Kasumi-1 (cell line): ENCODE measurements at places on chromosomes 6 and 20.

DNA sequence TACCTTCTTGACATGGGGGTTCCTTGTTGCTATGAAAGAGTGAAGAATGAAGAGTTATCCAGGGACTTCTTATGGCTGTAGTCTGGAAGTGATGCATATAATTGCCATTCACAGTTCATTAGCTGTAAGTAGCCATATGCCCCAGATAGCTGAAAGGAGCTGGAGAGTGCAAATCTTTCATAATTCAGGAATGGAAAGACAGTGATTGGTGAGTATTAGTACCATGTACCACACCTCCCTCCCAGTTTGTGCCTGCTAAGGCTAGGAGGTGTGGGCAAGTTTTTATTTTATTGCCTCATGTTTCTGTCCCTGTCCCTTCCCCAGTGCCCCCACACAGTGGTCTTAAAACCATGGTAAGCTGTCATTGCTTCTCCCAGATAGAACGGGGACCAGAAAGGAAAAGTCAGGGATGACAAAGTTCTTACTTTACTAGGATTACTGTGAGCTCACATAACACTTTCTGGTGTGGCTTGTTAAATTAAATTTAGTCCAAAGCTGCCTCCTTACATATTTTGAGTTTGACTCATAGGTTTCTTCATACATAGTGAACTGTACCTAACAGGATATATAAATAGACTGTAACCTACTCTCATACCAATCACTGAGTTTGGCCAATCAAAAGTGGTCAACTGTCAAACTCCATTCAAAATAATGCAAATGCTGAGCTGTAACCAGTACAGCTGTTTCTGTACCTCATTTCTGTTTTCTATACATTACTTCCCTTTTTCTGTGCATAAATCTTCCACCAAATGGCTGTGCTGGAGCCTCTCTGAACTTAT lies 119.4 kb downstream of the RFPL4B start:
- DNase-seq = peak; percentile 72

- DNase-seq = peak; percentile 54
These were observed 198.6 kb downstream of the BACH2 start for GRCh38 chr6:90098001-90098531.

GRCh38 chr6:35085359-35086281 lies 55.5 kb downstream of the TCP11 start:
- DNase-seq = no peak

- DNase-seq = no peak
These were observed 137.6 kb upstream of the ATXN1 start for GRCh38 chr6:16898640-16899396.

GRCh38 chr20:39019805-39020325 lies 57.7 kb downstream of the DHX35 start:
- DNase-seq = no peak

DNA sequence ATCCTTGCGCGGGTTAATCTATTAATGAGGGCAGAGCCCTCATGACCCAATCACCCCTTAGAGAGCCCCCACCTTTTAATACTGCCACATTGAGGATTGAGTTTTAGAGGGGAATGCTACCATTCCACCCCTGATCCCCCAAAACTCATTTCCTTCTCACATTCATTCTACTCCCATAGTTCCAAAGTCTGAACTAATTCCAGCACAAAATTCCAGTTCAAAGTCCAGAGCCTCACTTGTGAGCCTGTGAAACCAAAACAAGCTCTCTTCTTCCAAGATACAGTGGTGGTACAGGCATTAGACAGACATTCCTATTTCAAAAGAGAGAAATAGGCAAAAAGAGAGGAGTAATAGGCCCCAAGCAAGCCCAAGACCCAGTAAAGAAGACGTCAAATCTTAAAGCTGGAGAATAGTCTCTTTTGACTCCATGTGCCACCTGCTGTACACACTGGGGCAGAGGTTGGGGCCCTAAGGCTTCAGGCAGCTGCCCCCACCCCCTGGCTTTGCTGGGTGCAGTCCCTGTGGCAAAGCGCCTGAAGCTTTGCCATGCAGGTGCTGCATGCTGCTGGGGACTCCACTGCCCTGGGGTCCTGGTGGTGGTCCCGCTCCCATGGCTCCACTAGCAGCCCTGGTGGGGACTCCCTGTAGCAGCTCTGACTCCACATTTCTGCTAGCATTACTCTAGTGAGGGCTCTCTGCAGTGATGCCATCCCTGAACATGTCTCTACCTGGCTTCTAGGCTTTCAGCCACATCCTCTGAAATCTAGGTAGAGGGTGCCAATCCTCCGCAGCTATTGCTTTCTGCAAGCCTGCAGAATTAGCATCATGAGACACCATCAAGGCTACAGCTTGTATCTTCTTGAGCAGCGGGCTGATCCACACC lies 41.3 kb downstream of the RSPH3 start:
- DNase-seq = no peak

DNA sequence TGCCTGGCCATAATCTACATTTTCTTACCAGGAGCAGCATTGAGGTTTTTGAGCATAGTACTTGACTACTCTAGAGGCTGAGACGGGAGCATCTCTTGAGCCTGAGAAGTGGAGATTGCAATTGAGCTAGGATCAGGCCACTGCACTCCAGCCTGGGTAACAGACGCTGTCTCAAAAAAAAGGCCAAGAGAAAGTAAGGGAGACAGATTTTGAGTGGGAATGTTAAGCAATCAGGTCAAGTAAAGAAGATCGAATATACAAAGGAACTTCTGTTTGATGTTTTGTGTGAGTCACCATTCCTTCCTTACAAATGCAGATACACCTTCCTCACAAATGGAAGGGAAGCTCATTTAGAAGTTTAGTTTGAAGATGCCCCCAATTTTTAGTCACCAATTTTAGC lies 4.4 kb downstream of the PNRC1 start:
- no peak for DNase-seq

DNA sequence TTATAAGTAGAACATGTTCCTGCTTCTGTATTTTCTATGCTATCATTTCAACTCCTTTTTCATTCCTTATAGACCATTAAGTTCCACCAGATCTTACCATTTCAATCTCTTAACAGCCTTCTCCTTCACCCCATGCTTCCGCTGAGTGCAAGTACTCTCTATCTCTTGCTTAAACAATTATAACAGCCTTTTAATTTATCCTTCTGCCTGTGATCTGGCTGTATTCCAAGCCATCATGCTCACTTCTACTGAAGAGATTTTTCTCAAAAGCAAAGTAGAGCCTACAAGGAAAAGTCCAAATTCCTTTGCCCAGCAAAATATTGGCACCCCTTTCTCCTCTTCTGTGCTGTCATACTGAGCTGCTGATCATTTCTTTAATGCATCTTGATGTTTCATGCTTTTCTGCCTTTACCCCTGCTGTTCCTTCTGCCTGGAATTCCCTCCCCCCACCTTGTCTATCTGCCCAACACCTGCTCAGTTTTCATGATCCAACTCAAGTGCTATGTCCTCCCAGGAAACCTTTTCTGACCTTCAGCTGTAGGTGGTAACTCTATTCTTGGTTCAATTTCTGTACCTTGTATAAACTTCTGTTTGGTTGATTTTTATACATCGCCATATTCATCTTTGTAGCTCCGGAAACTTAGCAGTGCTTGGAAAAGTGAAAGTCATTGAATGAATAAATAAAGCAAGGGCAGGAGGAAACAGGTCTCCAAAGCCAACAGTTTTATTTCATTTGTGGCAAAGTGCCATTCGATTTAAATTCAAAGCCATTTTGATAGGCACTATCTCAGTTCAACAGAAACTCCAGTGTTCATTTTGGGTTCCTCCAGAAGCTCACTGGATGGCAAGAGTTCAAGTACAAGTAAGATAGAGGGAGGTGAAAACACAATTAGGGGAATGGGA lies 10.5 kb upstream of the BMP2 start:
- DNase-seq = no peak

DNA sequence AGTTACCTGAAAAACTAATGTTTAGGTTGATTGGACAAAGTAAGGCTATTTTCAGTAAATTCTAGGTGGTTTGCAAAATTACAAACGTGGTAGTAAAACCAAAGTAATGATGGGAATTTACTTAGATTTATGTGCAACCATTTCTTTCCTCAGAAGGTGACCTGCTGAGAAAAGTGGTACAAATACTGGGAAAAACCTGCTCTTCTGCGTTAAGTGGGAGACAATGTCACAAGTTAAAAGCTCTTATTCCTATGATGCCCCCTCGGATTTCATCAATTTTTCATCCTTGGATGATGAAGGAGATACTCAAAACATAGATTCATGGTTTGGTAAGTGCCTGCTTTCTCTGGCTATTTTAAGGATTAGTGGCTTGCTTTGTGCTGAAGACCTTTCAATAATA lies 18.2 kb downstream of the TPX2 start:
- DNase-seq = no peak

DNA sequence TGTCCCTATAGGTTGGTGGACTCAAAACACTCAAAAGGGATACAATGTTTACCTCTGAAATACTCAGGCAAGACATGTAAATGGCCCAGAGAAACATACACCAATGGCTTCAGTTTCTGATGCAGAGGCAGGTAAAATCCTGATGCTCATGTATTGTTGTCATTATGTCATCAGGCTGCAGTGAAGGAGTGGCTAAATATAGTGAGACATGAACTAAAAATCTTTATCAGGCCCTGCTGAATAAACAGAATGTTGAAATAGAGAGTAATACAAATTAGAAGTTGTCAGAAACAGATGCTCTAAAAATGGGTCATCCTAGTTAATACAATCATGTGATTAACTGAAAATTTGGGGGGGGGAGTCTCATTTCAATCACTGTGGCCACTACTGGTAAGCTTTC lies 20.4 kb downstream of the PTPRK start:
- DNase-seq = no peak

DNA sequence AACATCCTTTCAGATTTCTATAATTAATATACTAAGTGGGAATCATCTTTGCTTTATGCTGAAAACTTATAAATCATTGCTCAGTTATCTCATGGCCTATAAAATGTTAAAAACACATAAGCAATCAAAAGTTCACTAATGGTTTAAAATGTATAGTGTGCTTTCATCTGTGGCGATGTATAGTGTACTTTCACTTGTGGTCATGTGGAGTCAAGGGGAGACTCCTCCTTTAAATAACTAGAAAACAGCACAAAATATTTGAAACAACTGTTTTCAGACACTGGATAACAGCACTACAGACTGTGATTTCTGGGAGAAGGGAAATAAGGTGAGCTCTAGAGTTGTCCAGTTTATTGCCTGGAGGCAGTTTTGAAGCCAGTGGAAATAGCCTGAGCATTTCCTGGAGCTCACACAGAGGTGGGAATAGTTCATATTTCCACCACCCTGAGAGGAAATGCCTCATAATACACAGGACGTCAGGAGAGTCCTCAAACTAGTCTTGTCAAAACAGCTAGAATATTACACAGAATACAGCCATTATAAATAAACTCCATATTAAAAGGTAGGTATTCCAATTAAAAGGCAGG lies 89.4 kb downstream of the CEP162 start:
- DNase-seq = no peak

DNA sequence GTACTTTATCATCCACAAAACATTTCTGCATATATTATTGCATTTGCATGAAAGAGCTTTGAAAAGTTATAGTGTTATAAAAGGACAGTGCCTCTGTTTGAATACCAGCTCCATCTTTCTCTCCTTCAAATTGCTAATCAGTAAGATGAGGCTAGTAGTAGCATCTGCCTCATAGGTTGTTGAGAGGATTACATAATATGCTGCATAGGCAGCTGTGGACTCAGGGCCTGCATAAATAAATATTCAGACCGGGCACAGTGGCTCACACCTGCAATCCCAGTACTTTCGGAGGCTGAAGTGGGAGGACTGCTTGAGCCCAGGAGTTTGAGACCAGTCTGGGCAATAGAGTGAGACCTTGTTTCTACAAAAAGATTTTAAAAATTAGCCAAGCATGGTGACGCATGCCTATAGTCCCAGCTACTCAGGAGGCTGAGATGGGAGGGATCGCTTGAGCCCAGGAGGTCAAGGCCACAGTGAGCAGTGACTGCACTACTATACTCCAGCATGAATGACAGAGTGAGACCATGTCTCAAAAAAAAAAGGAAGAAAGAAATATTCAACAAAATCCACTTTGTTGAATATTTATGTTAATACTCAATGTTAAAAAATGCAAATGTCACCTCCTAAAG lies 18.3 kb upstream of the SEC63 start:
- no peak for DNase-seq

GRCh38 chr6:20112241-20112640 lies 100.0 kb downstream of the MBOAT1 start:
- DNase-seq = no peak

GRCh38 chr6:110093981-110094380 lies 85.5 kb downstream of the WASF1 start:
- no peak for DNase-seq

DNA sequence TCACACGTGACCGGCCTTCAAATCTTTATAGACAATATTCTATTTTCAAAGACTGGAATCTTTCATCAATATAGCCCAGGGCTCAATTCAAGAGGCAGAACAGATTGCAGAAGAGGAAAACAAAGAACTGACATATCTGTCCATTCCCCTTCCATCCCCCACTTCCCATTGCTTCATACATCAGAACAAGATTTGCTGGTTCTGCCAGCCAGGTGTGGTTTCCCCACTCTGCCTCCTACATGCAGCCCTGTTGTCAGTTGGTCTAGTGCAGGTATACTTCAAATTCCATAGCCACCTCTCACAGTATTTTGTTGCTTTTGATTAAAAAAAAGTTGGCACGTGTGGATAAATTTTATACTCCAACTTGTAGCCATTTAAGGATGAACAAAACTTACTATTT lies 174.9 kb downstream of the CD109 start:
- DNase-seq = no peak

DNA sequence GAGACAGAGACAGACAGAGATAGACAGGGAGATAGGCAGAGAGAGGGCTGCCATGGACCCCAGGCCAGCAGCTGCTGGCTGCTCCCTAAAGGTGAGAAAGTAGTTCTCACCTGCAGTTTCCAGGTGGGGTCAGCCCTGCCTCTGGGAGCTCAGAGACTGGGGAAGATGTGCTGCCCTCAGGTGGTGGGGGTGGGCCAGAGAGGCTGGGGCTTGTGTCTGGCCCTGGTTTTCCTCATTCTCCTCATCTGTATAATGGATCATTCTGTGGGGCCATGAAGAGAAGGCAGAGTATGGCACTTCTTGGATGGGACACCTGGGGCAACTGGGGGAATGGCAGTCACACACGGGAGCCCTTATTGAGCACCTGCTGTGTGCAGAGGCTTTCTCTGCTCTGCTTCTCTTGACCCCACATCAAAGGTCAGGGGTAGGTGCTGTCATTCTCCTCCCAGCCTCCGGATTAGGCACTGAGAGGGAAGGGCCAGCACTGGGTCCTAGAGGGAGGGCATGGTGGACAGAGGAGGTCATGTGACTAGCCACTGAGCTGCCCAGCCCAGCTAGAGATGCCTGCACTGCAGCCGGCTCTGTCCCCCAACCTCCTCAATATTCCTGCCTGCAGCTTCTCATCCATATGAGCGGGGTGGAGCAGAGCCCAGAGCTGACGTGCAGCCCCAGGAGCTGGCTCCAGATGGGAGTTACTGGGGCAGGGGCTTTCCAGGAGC lies 4.1 kb downstream of the ANGPT4 start:
- no peak for DNase-seq

DNA sequence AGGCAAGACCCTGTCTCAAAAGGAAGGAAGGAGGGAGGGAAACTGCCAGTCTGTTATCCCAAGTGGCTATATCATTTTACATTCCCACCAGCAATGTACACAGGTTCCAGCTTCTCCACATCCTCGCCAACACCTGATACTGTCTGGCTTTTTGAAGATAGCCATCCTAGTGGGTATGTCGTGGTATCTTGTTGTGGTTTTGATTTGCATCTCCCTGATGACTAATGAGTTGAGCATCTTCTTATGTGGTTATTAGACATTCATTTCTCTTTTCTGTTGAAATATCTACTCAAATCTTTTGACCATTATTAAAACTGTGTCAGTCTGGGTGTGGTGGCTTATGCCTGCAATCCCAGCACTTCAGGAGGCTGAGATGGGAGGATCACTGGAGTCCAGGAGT lies 47.9 kb upstream of the ARID1B start:
- no peak for DNase-seq

- no peak for DNase-seq
These were observed 404 bp downstream of the CEP162 start for GRCh38 chr6:84227044-84227433.
